Small intestine (tissue), 16 donors: ENCODE measurements at places on chromosomes 4 and X. TPM values are rescaled to one million over a fixed set of nuclear protein-coding genes. Genes with fewer than 3 reads are reported as not detected.
A peak's percentile ranks its signal among the peaks of the same experiment; 100 is the strongest.

The MAGEA8 gene
- polyA plus RNA-seq: not detected

The SPANXB1 gene
- not detected for polyA plus RNA-seq

The CDKL5 gene
- 0.27 TPM for polyA plus RNA-seq

The MEPE gene
- 0.01 TPM for polyA plus RNA-seq

The GAGE13 gene
- polyA plus RNA-seq: not detected

The DMRTC1 gene
- not detected for polyA plus RNA-seq

The CLIC2 gene
- polyA plus RNA-seq: 5.2 TPM

The DRD5 gene
- polyA plus RNA-seq: 0.19 TPM

The PHEX gene
- polyA plus RNA-seq: 0.31 TPM

The CASP3 gene
- polyA plus RNA-seq: 54.1 TPM

The PCGF3 gene
- polyA plus RNA-seq: 40.6 TPM

The LUZP4 gene
- polyA plus RNA-seq: not detected

The CYBB gene
- polyA plus RNA-seq: 4.1 TPM

The IL3RA gene
- 10.6 TPM for polyA plus RNA-seq

The SPON2 gene
- 34.3 TPM for polyA plus RNA-seq

- no peak for DNase-seq
Observed at GRCh38 chr4:74446896-74447295, 2.0 kb downstream of the AREG start.

DNA sequence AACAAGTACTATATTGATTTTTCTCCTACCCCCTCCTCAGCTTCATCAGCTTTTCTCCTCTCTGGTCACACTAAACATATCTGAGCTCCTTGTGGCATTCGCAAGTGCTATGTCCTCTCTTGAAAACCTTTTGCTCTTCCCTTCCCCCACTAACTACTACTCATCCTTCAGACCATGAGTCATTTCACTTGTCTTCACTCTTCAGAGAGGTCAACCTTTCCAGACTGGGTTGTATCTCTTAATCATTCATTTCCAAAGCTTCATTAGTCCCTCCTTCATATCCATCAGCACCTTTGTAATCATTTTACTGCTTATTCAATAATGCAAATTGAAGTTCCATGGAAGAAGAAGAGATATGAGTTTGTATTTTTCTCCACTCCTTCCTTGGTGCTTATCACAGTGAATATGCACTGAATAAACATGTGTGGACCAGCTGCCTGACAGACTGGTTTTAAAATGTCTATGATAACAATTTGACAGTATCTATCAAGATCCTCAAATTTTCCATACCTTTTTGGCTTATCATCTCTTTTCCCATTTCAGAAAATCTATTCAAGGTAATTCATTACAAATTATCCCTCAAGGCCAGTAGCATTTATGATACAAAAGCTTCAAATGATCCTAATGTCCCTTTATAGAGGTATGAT, 28.4 kb downstream of the DDX60L start:
- DNase-seq: peak; percentile 16

DNA sequence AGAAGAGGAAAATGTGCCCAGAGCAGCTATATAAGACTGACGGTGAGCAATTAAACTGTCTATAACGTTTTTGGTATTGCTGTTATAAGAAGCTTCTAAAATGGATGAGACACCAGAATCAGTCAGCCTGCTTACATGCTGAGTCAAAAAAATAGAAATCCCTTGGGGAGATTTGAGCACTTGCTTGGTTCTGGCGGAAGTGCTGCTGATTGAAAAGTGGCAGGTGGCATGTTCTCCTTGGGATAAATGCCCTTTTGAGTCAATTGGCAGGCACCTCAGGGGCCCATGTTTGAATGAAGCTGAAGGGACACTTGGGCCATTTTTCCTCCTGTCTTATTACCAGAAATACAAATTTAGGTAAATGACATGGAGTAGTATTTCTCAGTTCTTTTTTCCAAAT, 148.7 kb downstream of the PTCHD1 start:
- DNase-seq: no peak

GRCh38 chr4:116501954-116502353, 583.4 kb downstream of the TRAM1L1 start:
- no peak for DNase-seq

DNA sequence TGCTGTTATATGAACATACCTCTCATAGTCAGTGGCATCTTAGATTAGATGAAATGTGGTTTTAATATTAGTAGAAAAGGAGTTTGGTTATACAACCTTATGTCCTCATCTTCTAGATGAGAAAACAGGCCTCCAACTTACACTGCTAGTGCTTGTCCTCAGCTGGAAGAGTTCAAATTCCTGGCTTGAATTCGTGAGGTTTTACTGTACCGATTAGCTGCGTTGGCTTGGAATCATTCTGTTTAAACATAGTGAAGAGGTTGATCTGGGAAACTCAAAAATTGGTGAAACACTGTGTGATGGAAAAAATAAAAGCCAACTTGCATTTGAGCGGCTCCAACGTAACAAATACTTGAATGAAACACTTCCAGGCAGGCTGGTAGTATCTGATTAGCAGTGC, 81.0 kb downstream of the LNX1 start:
- no peak for DNase-seq

DNA sequence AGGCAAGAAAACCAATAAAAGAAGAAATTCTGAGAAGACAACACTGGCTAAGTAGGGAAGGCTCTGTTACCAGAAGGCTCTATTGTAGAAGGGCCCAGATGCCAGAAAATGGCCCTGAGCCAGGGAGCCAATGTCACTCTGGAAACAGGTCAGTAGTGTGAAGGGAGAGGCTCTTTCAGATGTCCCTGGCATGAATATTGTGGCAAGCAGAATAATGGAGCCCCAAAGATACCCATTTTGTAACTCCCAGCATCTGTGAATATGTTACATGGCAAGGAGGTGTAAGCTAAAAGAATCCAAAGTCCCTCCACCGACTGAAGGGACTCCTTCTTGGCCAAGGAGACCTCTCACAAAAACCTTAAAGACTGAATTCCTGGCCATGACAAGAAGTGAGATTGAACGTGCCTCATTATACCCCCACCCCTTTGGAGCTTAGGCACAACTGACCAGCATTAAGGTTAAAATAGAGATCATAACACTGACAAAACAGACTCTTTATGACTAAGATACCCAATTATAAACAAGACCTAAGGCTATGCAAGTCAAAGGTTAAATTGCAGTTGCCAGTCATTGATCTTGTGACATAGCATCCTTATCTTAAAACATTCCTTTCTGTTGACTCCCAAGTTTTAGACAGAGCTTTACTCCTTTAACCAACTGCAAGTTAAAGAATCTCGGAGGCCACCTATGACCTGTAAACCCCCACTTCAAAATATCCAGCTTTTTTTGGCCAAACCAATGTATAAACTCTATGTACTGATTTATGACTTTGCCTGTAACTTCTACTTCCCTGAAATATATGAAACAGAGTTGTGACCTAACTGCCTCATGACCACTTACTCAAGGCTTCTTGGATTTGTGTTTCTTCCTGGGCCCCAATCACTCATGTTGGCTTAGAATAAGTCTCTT, 42.2 kb upstream of the SMIM10 start:
- DNase-seq: peak; percentile 70

DNA sequence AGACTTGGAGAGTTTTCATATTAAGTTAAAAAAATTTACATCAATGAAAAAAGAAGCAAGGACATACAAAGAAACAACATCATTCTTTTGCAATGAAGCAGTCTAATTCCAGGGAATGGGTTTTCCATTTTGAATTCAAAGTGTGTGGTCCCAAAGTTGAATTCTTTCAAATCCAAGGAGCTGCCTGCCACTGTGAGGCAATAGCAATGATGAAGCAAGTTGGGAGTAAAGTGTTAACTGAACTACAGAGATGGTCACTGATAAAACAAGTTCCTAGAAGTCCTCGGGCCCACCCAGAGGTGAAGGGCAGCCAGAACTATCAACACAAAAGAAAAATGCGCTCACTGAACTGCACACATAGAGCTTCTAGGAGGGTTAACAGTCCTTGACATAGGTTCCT, 115.9 kb downstream of the RAB28 start:
- DNase-seq: no peak

DNA sequence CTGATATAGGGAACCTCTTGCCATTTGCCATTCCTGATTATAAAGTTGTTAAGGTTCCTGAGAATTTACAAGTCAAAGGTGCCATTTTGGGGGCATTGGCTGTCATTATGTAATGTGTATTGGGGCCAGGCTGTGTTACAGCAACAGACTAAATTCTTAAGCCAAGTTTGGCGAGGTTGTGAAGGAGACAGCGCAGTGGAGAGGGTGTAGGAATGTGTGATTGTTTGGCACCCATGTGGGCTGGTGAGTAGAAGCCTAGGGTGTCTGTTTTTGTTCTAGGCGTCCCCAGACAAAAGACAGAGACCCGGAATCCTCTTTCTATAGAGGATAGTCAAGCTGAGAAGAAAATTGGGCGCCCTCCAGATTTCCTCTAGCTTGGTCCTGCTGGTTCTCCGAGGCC, 2535.3 kb downstream of the PCDH7 start:
- DNase-seq: no peak

GRCh38 chr4:147877308-147877771, 145.5 kb downstream of the ARHGAP10 start:
- DNase-seq: no peak

- DNase-seq: no peak
Observed at GRCh38 chrX:23959781-23960180, 52.0 kb downstream of the CXorf58 start.

GRCh38 chr4:153549405-153549804, 83.2 kb downstream of the TMEM131L start:
- DNase-seq: no peak

GRCh38 chr4:149141391-149141790, 674.3 kb downstream of the IQCM start:
- DNase-seq: no peak

DNA sequence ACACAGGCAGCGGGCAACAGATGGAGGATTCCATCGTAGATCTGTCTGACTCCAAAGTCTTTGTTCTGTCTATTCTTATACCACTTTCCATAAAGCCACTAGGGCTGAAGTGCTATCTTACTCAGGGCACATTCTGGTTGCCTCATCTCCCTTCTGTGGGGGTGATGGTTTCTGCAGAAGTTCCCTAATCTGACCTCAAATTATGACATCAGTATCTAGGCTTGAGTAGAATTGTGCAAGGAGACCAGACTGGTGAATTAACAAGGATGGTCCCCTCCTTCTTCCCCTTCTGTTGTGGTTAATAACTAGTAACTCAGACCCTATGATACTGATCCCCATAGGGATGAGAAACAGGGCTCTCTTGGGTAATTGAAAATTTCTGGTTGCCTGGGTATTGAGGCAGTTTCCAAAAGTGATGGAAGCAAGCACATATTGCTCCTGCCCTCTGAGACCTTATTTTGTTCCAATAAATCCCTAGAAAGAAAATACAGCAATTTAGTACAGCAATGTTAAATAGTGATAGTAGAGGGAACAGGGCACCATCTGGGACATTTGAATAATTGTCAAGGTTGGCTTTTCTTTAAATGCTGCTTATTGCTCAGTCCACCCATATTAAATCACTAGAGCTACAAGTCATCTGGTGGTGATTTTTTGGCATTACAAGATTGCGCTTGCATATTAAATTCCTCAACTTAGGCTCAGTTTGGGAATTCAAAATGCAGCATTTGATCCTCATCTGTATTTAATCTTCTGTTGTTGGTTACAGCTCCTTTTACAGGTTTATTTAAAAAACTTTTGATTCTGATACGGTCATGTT, 57.3 kb upstream of the AP1S2 start:
- no peak for DNase-seq

- no peak for DNase-seq
Observed at GRCh38 chr4:168398188-168398587, 79.6 kb upstream of the DDX60 start.

GRCh38 chr4:85508654-85509053, 33.7 kb downstream of the ARHGAP24 start:
- DNase-seq: peak; percentile 6

DNA sequence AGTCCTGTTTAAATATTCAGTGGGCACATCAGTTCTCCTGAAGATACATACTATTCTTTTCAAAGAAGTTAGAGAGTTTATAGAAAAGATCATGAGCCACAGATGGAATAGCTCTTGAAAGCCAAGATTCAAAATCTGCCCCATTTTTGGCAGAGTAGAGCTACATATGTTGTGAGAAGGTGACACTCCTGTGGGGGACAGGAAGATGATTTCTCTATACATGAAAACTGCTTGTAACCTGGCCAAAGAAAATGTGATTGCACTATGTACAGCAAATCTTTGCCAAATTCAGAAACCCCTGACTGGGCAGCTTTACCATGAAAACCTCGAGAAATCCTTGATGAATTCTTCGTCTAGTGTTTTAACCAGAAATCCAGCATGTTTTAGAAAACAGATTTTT, 44.9 kb downstream of the GPM6A start:
- DNase-seq: no peak

- peak; percentile 75 for DNase-seq
Observed at GRCh38 chr4:113278324-113278934, 229.0 kb downstream of the ANK2 start.

GRCh38 chr4:129641179-129641578, 545.2 kb downstream of the C4orf33 start:
- DNase-seq: peak; percentile 52

GRCh38 chr4:180558427-180558826, 1684.8 kb upstream of the TENM3 start:
- no peak for DNase-seq

GRCh38 chr4:15354371-15355297, 73.2 kb upstream of the C1QTNF7 start:
- no peak for DNase-seq

GRCh38 chr4:64718091-64718490, 308.8 kb upstream of the TECRL start:
- no peak for DNase-seq

DNA sequence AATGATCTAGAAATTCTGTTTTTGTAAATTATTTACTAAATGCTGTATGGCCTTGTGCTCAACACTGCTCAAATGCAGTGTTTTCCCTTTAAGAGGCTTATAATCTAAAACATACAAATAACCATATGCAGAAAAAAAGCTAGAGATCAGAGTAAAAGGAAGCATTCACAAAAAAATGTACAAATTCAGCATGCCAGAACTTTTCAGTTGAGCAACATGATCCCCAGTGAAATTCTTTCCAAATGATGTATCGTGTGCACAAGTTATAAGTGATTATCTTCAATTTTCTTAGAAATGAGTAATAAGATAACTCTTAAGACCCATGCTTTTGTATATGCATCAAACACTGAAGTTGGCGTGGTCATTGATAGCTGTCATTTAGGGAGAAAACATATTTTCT, 5.0 kb downstream of the GPC3 start:
- no peak for DNase-seq

DNA sequence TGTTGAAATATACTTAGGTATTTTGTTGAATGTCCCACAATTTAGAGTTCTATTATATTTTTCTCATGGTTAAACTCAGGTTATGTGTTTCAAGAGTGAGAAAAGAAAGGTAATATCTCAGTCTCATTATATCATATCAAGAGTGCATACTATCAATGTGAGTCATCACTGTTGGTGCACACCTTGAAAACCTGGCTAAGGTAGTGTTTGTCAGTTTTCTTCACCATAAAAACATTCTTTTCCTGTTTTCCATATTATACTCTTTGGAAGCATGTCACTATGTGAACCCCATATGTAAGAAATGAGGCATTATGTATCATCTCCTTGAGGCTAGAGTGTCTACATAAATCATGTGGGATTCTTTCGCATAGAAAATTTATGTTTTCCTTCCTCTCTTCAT, 307.6 kb upstream of the CTSO start:
- DNase-seq: no peak
